ENCODE measurements at places on chromosomes 6 and 20.

- DNase-seq, result no peak
These were observed 4.0 kb downstream of the CUL9 start for GRCh38 chr6:43186019-43186418.

DNA sequence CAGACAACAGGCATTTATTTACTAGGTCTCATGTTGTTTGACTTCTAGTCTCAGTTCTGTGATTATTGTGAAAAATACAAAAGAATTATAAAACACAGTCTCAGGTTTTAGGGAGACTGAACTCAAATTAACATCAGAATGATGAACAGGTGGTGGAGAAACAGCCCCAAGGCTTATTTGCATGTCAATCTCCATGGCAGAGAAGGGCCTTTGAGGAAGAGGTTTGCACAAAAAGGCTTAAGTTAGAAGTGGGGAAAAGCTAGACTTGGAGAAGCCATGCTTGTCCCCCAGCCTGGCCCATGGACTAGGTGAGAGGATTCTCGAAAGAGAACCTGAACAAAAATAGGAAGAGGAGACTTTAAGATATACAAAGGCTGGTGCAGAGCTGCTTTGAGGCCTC lies 183.3 kb downstream of the EDN1 start:
- DNase-seq, result no peak

DNA sequence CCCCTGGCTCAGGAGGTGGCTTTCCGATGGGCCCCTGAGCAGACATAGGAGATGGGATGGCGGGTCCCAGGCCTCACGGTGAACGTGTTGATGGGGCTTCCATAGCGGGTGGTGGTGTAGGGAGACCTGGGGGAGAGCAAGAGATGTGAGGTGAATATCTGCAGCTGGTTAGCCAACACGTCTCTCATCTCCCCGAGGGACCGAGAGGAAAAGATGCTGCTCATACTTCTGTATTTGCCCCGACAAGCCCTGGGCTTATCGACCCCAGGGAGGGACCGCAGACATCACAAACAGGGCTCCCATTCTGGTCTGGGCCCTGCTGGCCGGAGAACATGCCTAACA lies 38.7 kb downstream of the C6orf132 start:
- no peak for DNase-seq

DNA sequence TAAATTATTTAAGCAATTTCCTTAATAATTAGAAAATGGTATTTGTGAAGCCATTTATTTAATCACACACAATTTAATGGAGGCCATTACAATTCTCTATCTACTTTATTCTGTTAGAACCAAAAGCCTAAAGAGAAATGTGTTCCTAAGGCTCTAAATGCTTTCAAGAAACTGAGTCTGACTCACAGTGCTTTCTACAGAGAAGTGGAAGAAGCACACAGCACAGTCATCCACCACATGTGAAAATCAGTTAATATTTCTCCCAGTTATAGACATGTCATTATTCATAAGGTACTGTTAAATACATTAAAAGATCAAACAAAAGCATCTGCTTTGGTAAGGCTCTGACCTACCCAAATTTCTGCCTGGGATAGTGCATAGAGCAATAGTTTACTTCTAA lies 214.4 kb downstream of the ALDH8A1 start:
- no peak for DNase-seq

DNA sequence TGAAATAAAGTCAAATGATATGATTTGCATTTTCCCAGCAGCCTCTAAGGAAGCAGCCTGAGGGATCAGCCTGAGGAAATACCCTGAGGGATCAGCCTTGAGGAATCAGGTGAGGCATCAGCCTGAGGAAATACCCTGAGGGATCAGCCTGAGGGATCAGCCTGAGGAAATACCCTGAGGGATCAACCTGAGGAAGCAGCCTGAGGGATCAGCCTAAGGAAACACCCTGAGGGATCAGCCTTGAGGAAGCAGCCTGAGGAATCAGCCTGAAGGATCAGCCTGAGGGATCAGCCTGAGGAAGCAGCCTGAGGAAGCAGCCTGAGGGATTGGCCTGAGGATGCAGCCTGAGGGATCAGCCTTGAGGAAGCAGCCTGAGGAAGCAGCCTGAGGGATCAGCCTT lies 669.7 kb upstream of the AGPAT4 start:
- no peak for DNase-seq

GRCh38 chr6:156902782-156903181 lies 125.6 kb downstream of the ARID1B start:
- DNase-seq, result no peak

DNA sequence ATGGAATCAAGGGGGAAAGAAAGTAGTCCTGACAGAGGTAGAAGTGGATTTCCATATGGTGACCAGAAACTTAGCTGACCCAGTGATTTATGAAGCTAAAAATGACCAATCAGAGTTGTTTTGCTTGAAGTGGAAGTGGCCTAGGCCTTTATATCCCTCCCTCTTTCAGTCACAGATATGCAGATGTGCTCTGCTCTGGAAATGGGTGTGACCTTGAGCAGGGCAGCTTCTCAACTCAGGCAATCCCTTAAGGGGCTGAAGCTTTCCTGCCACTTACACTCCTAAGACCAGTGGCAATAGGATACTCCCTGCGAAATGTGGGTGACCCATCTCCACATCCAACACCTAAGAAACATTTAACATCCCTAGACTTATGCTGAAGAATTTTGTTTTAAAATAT lies 256.6 kb downstream of the EYS start:
- no peak for DNase-seq

DNA sequence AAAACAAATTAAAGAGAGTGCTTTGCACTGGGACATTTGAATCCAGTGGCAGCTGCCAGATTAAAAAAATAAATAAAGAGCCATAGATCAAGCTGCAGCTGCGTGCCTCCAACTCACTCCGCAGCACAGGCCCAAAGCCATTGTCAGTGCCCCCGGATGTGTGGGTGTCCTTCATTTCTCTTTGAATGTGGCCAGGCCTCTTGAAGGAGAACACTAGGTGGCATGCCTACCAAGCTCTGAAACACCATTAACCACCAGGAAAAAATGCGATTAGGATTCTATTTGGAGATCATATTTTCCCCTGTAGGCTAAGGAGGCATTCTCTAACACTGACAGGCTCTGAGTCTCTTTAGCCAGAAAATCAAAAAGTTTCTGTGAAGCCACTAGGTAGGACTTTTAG lies 549.8 kb downstream of the PRKN start:
- DNase-seq, result no peak

DNA sequence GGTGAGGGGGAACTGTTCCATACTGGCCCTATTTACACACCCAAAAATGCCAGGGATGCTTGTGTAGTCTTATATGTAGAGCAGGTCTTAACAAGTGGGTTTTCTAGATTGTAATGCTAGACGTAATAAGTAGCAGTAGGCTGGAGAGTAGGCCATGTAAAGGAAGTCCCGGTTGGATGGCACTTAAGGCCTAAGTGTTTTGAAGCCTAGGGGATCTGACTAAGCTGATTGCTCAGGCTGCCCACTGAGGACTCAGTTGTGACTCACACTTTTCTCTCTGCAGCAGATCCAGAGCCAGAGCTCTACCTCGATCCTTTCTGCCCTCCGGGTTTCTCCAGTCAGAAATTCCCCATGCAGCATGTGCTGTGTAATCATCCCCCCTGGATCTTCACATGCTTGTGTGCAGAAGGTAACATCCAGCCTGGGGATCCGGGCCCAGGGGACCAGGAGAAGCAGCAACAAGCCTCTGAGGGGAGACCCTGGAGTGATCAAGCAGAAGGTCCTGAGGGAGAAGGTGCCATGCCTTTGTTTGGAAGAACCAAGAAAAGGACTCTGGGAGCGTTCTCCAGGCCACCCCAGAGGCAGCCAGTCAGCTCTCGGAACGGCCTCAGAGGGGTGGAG lies 26.6 kb downstream of the ZNF133 start:
- DNase-seq, result no peak

GRCh38 chr6:21741221-21742109 lies 147.9 kb downstream of the SOX4 start:
- no peak for DNase-seq

DNA sequence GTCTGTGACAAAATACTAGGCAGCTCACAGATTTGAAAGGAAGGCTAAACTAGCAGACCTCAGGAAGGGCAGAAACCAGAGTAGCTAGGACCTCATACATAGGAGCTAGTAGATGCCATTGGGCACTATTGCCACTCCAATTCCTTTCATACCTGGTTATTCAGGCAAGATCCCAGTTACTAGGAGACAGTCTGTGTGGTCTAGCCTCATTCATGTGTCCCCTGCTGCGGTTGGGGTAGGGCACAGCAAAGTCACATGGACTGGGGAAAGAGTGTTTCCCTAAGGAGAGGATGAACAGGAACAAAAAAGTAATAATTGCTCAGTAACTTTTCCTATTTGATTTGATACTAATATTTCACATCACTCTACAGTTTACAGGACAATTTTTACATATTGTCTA lies 204.6 kb upstream of the HEY2 start:
- no peak for DNase-seq

DNA sequence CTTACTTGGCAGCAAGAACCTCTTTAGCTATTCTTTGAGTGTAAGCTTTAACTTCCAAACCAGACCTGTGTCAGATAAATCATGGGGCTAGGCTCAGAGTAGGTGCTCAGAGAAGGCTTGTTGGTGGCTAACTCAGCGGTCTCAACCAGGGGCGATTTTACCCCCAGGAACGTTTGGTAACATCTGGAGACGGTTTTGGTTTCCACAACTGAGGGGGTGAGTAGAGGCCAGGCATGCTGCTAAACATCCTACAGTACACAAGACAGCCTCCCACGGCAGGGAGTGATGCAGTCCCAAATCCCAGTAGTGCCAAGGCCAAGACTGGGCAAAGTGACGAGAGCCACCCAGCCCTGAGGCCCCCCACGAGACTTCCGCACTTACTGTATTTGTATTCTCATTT lies 59.2 kb downstream of the RAB44 start:
- no peak for DNase-seq

GRCh38 chr6:132020138-132020581 lies 69.0 kb upstream of the CCN2 start:
- DNase-seq, result no peak

Data from RPMI8226 (cell line).